ENCODE measurements at places on chromosomes 4 and X.

DNA sequence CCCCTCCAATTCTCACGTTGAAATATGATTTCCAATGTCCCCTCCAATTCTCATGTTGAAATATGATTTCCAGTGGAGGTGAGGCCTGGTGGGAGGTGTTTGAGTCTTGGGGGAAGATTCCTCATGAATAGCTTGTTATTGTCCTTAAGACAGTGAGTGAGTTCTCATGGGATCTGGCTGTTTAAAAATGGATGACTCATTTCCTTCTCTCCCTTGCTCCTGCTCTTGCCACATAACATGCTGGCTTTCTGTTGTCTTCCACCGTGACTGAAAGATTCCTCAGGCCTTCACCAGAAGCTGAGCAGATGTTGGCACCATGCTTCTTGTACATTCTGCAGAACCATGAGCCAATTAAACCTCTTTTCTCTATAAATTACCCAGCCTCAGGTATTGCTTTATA lies 346.8 kb upstream of the TECRL start:
- no peak for DNase-seq

- no peak for DNase-seq
Observed at GRCh38 chrX:108601276-108601675, 135.1 kb downstream of the IRS4 start.

GRCh38 chr4:34309383-34309906 lies 1934.9 kb downstream of the ARAP2 start:
- DNase-seq = no peak

DNA sequence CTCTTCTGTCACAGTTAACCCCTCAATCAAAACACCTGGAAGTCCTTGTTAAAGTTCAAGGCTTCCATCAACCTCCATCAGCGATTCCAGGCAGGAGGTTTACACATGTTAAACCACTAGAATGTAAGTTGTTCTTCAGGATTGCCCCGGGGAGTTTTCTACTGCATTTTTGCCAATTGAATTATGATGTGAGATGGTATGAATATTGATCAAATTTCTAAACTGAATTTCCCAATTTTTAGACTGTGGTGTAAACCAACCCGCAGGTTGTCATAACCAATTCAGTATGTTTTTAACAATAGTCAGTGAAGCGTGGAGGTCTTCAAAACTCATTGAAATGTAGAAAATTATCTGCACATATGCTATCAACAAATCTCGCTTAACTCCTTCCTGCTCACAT lies 21.2 kb upstream of the TENM3 start:
- DNase-seq = no peak

GRCh38 chr4:125781651-125782050 lies 466.9 kb downstream of the FAT4 start:
- no peak for DNase-seq

Data from central memory CD4-positive, alpha-beta T cell (primary cell).